Activated gamma-delta T cell treated with Interleukin-2 at 50 U/mL for 16 hours (primary cell): ENCODE measurements at places on chromosomes 2 and 18.

DNA sequence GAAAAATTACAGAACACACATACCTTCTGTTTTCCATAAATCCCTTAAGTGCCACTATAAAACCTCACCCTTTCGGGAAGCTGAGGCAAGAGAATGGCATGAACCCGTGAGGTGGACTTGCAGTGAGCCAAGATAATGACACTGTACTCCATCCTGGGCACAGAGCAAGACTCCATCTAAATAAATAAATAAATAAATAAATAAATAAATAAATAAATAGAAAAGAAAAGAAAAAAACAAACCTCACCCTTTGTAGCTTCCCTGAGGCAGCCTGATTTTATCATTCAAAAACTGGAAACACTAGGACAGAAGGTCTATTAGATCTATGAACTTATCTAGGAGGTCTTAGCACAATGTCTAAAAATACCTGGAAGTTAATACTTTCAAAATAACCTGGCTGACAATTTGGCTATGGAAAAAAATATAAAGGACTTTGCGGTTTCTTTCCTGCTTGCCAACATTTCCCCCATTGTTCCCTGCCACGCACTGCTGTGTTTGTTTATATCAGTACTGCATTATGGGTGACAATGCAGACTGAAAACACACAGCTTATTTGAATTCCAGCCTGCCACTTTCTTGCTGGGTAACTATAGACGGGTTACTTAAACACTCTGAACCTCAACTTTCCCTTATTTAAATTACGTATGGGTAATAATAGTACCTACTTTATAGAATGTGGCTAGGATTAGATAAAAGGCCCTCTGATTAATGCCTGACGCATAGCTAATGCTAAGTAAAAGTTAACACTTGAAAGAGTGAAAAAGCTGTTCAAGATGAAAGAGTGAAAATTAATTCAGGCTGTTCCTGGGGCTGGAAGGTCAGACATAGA is 313.0 kb downstream of the RDH14 start:
- DNase-seq = no peak

DNA sequence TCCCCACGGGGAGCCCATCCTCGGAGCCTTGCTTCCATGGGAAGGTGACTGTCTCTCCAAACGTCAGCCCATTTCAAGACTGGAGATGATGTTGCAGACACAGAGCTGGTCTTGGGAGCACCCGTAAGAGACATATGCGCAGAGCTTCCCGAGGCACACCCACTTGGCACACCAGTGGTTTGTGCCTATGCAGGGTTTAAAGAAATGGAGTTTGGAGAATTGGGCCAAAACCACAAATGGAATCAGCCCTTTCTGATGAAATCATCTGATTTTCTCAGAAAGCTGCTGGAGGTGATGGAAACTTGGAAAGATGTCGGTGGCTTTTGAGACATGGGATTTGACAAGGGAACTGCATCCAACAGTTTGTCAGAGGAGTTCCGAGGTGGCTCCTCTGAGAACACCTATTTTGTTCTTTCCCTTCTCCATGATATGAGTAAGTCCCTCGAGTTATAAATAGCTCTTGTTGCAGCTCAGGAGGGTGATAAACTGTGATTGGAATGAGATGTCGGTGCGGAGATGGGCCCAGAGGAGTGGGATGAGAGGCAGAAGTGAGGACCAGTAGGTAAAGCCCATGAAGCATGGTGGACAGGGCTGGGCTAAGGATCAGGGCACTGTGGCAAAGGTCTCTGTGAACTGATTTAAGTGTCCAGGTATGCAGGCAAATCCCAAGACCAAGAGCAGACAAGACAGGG is 225.7 kb downstream of the ACKR3 start:
- no peak for DNase-seq

GRCh38 chr2:235934774-235935484 is 233.3 kb downstream of the GBX2 start:
- DNase-seq = no peak

DNA sequence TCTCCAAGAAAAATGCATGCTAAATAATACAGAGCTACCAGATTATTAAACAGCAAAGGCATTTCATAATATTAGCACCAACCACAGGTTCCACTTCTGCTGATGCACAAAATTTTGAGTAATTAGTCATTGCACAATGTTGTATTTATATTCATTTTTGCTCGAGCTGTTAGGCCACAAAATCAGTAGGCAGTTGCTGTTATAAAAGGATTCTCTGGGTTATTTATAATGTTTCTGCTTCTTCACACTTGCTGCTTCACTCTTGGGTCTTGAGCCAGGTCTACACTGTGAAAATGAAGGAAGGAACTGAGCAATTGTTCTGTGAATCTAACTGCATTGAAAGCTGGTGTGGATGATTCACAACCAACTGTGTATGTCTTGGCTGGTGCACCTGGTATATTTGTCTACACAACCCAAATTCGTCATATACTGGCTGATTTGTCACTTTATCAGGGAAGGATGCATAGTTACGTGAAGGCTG is 38.3 kb downstream of the MRPL33 start:
- no peak for DNase-seq

- DNase-seq = no peak
Measured at GRCh38 chr2:165197346-165197745, 6.5 kb downstream of the SCN3A start.

GRCh38 chr2:26692279-26692896 is at the start of gene KCNK3:
TSS of gene KCNK3 (plus strand) at chr2:26692722. CDS start at chr2:26692876, 154 bp downstream.
- peak; percentile 34 for DNase-seq

GRCh38 chr18:77087393-77088141 is 45.0 kb downstream of the MBP start:
- DNase-seq = no peak

DNA sequence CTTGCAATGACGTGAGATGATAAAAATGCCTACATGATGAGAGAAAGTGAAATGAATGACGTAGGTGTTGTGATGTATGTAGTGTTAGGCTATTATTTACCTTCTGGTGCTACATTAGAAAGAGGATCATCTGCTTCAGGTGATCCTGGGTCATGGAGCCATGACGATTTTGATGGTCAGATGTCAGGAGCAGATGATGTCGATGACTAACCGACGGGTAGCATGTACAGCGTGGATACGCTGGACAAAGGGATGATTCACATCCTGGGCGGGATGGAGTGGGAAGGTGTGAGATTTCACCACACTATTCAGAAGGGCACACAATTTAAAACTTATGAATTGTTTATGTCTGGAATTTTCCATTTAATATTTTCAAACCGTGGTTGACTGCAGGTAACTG is 43.5 kb upstream of the ACVR1C start:
- no peak for DNase-seq

- DNase-seq = no peak
Measured at GRCh38 chr2:8346706-8347430, 335.0 kb upstream of the ID2 start.

GRCh38 chr2:27184115-27184514 is 27.7 kb upstream of the ATRAID start:
- DNase-seq = no peak

DNA sequence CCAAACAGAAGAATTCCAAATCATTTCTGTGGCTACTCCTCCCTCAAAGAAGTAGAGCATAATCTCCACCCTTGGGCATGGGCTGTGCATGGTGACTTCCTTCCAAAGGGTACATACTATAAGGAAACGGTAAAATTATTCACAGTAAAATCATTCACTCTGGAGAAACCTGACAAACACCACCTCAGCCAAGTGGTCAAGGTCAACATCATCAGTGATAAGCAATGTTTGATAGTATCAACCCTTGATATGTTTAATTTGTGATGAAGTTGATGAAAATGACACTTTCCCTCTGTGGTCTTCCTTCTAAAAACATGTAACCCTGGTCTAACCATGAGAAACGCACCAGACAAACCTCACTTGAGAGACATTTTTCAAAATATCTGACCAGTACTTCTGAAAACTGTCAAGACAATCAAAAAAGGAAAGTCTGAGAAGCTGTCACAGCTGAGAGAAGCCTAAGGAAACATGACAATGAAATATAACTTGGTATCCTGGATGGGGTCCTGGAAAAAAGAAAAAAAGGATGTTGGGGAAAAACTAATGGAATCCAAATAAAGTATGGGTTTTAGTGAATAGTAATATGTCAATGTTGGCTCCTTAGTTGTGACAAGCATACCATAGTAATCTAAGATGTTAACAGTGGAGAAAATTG is 9.4 kb upstream of the TXNDC2 start:
- DNase-seq = no peak

DNA sequence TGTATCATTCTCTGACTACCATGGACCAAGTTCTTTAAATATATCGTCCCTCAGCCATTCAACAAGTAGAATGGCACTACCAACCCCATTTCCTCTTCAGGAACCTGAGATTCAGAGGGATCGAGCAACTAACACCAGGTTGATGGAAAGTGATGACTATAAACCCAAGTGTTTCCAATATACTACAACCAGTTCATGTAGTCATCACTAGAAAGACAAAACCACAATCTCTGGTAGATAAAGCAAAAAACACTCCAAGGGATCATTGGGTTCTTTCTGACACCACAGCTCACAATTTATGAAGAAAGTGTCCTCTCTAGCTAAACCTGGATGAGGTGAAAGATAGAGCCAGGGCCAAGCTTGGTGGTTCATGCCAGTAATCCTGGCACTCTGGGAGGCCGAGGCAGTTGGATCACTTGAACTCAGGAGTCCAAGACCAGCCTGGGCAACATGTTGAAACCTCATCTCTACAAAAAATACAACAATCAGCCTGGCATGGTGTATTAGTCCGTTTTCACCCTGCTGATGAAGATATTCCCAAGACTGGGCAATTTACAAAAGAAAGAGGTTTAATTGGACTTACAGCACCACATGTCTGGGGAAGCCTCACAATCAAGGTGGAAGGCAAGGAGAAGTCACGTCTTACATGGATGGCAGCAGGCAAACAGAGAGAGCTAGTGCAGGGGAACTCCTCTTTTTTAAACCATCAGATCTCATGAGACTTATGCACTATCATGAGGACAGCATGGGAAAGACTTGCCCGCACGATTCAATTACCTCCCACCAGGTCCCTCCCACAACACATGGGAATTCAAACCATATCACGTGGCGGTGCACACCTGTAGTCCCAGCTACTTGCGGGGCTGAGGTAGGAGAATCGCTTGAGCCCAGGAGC is 2.2 kb downstream of the CD226 start:
- no peak for DNase-seq

DNA sequence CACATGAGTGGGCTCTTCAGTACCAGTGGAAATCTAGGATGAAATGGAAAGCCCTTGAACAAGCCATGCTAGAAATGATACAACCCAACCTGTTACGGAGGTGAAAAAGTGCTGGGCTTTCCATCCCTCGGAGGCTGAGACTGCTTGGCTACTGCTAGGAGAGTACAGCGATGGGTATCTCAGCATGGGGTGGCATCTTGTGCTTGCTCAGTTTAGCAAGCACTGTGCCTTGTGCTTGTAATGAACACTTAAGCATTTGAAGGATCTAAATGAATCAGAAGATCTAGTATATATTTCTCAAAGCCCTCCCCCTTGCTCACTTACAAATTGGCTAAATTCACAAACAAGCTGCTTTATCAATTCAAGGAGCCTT is 44.3 kb upstream of the EHBP1 start:
- no peak for DNase-seq

DNA sequence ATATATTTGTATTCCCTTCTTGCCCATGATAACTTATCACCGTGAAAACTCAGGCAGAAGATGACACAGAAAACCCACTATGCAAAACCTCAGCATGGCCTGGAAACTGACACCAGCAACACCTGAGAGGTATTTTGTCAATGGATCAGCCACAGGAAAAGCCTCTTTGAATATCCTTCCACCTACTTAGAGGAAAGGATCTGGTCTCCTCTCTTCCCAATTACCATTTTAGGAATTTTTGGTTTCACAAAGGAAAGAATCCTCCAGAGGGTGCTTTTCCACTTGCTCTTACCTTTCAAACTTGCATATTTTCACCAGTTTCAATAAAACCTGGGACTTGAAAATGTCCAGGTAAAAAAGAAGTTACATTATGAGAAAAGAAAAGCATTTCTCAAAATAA is 20.0 kb upstream of the MEIS1 start:
- no peak for DNase-seq

GRCh38 chr2:5561006-5561405 is 131.2 kb upstream of the SOX11 start:
- DNase-seq = no peak

DNA sequence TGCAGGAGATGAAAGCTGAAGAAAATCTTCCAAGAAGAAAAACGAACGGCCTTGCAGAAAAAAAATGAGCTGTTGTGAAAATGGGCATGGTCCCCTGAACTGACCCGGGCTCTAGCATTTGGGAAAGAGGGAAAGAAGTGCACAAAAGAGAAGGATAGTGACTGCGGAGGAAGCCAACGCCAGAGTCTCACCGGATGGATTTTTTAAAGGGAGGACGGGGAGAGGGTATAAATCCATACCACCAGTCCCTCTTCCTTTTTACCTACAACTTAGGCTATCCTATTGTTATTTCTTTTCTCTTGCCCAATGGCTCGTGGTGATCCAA is 601 bp downstream of the WDR35 start:
- no peak for DNase-seq

GRCh38 chr2:10009811-10010781 is 33.3 kb upstream of the KLF11 start:
- DNase-seq = no peak

DNA sequence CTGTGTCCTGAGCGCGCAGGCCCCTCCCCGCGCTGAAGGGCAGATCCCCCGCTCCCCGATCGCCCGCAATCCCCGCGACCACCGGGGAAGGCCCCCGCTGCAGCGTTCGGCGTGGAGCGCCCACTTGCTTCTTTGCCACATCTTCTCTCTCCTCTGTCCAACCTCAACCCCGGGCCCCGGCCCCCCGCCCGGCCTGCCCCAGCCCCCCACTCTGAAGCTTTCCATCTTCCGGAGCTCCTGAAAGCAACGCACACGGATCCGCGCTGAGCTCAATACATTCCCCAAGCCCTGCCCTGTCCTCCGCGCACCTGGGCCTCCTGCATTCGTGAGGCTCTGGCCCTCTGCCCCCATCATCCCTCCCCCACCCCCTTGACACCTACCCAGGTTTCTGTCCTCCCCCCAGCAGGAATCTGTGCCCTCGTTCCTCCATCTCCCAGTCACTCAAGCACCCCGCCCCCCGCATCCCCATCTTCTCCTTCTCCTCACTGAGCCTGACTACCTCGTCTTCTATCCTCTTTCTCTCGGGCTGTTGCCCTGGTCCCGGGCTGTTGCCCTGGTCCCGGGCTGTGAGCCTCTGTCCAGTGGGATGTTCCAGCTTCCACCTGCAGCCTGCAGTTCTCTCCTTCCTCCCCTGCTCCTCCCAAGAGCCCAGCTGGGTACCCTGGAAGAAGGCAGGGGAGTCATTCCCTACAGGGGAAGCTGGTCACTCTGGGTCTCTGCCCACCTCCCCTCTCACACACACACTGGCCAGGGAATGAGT is 7.8 kb downstream of the SPEG start:
- no peak for DNase-seq

- DNase-seq = no peak
Measured at GRCh38 chr2:189534854-189535832, 45.4 kb downstream of the SLC40A1 start.

DNA sequence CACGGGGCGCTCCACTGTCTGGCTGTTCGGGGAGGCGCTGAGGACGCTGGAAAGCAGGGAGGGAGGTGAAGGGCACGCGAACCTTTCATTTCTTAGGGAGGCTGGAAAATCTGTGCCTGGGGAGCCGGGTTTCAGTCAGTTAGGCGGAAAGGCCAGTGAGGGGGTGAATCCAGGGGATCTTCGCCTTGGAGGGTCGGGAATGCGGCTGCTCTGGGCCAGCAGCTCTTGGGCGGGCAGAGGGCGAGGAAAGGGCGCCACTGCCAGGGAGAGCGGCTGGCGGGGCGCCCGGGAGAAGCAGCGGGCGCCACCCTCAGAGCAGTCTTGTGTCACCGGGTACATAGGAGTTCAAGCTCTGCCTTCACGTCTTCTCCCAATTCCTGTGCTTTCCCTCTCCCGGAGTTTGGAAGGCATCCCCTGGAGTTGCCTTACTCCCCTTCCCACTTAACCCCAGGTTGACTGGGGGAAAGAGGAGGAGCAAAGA is 1.4 kb downstream of the CCDC85A start:
- DNase-seq = no peak
